ENCODE measurements at places on chromosomes 11 and 22.

- DNase-seq = peak; percentile 94
Measured at GRCh38 chr11:66868726-66869566, 12.1 kb downstream of the LRFN4 start.

- no peak for DNase-seq
Measured at GRCh38 chr22:48729499-48730171, 1098.0 kb downstream of the BRD1 start.

DNA sequence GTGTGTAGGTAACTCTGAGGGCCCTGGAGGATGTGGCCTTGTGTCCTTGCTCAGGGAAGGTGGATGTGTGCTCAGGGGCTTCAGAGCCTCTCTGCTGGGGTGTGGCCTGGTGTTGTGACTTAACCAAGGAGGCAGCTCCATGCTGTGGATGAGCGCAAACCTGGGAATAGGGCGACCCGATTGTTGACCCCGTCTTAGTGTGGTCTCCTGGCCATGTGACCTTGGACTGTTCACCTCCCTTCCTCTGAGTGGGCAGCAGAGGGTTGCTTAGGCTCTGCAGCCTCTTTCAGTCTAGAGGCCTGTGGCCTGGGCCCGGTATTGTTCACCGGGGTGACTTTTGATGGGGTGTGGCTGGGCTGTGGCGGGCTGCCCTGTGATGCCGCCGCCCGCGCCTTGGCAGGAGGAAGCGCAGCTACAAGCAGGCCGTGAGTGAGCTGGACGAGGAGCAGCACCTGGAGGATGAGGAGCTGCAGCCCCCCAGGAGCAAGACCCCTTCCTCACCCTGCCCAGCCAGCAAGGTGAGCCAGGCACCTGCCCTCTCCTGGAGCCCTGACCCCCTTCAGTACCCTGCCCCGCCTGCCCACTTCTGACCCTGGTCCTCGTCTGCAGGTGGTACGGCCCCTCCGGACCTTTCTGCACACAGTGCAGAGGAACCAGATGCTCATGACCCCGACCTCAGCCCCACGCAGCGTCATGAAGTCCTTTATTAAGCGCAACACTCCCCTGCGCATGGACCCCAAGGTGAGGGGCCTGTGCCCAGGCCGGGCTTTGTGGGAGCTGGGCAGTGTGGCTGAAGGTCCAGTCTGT, 16.7 kb downstream of the INCENP start:
- no peak for DNase-seq

DNA sequence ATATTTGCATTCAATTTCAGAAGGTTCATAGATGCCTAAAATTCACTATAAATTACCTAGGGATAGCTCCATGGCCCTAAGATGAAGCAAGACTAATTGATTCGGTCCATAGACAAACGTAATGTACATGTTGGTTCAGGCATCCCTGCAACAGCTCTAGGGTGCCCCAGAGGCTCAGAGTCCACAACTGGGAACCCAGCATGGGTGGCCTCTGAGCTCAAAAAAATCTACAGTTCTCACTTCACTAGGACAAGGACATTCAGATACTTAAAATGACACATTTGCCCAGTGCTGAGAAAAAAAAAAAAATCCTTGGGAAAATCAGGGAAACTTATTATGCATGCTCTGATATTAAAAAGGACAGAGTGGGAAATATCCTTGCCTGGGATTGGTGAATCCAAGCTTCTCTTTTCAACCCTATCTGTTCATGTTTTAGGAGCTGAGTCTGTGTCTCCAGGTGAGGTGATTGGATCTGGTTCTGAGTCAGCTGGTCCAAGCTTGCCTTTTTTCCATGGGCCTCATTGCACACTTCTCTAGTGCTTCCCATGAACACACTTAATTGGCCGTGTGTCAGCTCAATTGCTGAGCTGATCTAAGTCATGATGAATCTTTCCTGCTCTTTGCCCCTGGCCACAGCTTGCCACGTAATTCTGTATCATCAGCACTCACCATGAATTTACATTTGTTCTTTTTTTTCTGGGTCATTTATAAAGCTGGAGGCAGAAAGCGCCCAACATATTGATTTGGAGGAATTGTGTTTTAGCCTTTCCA, 116.3 kb upstream of the RCN1 start:
- no peak for DNase-seq

GRCh38 chr11:82003671-82004515, 729.8 kb downstream of the FAM181B start:
- DNase-seq = no peak

DNA sequence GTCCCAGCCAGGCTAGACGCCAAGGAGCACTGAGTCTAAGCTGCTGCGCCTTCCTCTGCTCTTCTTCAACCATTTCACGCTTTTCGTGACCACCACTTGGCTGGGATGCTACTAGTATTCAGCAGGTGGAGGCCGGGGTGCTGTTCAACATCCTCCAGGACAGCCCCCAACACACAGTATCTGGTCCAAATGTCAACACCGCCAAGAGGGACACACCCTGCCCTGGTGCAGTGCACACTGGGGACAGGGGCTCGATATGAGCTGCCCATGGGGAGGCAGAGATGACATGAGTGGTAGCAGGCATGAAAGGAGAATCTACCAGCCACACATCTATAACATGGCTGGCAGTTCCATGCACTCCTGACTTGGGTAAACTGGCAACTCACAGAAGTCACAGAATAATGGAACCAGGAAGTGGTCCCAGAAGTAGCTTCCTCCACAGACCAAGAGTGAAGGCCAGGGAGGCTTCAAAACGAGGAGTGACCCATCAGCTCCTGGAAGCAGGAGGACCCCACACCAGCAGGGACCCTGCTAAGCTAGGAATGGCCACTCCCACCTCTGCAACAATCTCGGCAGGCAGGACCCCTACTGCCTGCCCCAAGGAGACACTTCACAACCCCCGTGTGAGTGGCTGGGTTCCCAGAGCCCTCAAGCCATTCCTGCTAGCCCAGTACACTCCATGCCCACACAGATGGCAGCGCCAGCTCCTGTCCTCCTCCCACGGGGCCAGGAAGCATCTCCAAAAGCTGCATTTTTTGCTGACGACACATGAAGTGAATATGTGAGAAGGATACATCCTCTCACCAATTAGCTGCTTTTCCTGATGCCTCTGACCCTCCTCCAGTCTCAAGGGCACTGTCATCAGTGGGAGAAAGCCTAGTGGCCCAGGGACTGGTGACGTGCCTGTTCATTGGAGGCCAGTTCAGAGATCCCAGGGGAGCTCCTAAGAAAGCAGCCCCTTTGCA, 78.8 kb downstream of the DGCR2 start:
- no peak for DNase-seq

DNA sequence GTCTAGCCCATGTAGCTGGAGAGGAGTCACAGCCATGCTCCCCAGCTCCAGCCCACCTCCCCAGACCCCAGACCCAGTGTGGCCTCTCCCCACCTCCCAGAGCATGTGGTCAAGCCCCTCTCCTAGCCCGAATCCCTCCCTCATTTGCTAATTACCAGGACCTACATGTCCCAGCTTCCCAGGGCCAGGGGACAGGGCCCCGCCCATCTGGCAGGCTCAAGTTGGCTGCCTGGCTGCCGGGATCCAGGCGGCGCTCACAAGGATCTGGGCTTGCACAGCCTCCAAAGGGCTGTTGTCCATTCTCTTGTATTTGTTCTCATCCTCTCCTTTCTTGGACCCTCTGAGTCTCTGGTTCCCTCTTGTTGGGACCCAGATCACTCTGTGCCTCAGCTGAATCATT, 4.6 kb upstream of the MIF start:
- no peak for DNase-seq

- DNase-seq = peak; percentile 68
Measured at GRCh38 chr11:32893343-32894148, 935 bp downstream of the QSER1 start.

- DNase-seq = no peak
Measured at GRCh38 chr11:538431-539051, 1.2 kb downstream of the LRRC56 start.

GRCh38 chr22:20115691-20116375, at the start of gene RANBP1:
Gene RANBP1 (plus strand): TSS chr22:20116104. CDS start chr22:20116185, 81 bp downstream.
- no peak for DNase-seq

- no peak for DNase-seq
Measured at GRCh38 chr11:61902313-61902712, 11.0 kb upstream of the FADS3 start.

DNA sequence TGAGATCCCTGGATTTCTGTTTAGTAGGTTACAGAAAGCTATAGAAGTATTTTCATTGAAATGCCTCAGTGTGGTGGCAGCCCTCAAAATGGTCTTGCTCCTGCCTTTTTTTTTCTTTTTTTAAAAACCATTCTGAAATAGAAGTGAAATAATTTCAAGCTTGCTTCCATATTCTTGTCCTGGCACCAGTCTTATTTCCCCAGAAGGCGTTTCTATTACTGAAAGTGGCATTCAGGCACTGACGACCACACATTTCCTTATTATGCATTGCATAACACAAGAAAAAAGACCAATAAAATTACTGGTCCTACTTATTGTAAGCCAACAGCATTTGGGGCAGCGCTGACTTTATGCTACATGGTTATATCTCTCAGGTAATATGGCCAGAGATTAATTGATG, 24.5 kb upstream of the LRRC4C start:
- no peak for DNase-seq

GRCh38 chr11:101211407-101211975, 81.9 kb upstream of the PGR start:
- no peak for DNase-seq

- no peak for DNase-seq
Measured at GRCh38 chr11:40998920-40999319, 460.5 kb downstream of the LRRC4C start.

DNA sequence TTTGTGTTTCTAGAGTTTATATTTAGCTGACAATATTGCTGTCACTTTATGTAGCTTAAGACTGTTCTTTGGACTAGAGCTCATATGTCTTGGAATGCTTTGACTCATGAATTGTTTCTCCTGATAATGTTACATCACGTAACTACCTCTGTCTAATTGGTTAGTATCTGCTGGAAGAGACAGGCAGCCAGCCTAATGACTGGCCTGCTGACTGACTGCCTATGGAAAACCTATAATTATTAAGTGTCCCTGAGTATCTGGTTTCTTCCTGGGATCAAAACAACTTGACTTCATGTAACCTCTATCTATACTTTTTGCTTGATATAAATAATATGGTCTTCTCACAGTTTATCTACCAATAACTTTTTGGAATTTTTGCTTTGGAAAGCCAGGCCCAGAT, 9.4 kb downstream of the SOX6 start:
- DNase-seq = no peak

DNA sequence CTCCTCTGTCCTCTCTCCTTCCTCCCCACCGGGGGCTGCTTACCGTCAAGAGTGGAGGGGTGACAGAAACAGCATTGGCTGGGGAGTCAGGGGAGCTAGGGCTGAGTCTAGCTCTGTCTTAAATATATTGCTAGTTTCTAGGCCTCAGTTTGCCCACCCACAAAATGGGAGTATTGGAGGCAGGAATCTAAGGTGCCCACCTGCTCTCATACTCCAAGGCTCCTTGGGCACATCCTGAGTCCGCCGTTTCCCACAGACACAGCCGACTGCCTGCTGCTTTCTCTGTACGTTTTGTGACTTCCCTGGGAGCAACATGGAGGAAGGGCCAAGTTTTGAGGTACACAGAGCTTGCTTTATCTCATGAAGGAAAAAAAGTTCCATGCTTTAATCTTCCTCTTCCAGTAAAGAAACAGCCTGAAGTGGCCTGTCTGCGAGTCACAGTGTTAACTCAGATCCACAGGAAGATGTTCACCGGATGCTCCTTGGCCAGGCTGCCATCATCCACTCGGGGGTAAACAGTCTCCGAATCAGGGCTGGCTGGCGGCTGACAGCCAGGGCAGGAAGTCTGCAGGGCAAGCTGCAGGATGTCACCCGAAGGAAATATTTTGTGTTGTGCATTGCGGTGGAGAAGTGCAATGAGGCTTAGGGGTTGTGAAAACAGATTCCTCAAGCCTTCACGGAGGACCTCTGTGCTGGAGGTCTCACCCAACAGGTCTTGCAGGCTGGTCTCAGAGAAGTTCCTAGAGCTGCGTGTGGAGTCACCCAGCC, 11.0 kb upstream of the CERK start:
- DNase-seq = no peak

GRCh38 chr11:8717876-8718753, 35.5 kb downstream of the RPL27A start:
- DNase-seq = peak; percentile 62

DNA sequence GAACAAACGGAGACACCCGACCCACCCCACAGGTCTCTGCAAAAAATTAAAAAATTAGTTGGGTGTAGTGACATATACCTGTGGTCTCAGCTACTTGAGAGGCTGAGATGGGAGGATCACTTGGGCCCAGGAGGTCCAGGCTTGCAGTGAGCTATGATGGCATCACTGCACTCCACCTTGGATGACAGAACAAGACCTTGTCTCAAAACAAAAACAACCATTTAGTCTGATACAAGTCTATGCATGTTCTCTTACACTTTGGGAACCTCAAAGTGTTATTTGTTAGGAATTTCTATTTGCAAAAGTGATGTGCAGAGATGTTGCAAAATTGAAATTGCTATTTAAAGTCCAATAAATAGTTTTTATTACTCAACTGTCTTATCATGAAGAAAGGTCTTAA, 14.3 kb downstream of the ATG13 start:
- DNase-seq = no peak

DNA sequence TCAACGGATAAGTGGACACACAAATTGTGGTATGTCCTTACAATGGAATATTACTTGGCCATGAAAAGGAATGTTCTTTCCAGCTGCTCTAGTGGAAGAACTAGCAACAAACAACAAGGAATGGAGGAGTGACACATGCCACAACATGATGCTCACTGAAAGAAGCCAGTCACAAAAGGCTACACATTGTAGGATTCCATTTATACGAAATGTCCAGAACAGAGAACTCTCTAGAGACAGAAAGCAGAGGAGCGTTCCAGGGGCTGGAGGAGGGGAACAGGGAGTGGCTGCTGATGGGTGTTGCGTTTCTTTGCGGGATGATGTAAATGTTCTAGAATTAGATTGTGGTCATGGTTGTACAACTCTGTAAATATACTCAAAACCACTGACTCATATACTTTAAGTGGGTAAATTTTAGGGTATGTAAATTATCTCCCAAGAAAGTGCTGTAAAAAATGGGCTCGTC, 32.4 kb upstream of the PDGFB start:
- no peak for DNase-seq

GRCh38 chr11:99327527-99327926, 306.8 kb downstream of the CNTN5 start:
- DNase-seq = no peak

DNA sequence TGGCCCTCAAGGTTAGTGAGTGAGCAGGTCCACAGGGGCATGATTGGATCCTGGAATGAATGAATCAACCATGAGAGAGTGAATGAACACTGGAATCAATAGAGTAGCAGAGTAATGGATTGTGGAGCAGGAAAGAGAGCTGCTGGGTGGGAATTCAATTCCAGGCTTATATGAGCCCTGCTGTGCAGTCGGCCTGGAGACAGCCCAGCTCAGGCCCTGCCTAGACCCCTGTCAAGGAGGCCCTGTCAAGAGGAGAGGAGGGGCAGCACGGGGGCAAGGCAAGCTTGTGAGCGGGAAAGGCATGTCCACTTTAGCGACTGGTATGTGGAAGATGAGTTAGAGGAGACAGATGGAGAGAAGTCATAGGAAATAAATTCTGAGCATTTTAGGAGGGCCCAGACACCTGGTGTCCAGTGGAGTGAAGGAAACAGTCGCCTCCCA, 1.3 kb upstream of the FOLR1 start:
- DNase-seq = no peak

GRCh38 chr11:42161886-42162285, 702.4 kb upstream of the LRRC4C start:
- DNase-seq = no peak

All from GM10248 (cell line).